Osteocyte (in vitro differentiated cells): ENCODE measurements at places on chromosomes 3 and 15. TPM values are rescaled to one million over a fixed set of nuclear protein-coding genes. Genes with fewer than 3 reads are reported as not detected.
A peak's percentile ranks its signal among the peaks of the same experiment; 100 is the strongest.

GRCh38 chr3:157290766-157291165 lies 130.8 kb upstream of the CCNL1 start:
- no peak for DNase-seq

GRCh38 chr3:66297260-66297873 lies 76.6 kb downstream of the SLC25A26 start:
- DNase-seq = no peak

ZNF106 gene
- total RNA-seq = 59.6 and 59.7 TPM in 2 replicates

FAM3D gene
- total RNA-seq = not detected in 2 replicates

- no peak for DNase-seq
Observed at GRCh38 chr3:119637679-119638477, 22.5 kb downstream of the POPDC2 start.

FSIP1 gene
- 0.31 and 0.54 TPM in 2 replicates for total RNA-seq

- no peak for DNase-seq
Observed at GRCh38 chr3:65583188-65583587, 455.5 kb downstream of the MAGI1 start.

DNA sequence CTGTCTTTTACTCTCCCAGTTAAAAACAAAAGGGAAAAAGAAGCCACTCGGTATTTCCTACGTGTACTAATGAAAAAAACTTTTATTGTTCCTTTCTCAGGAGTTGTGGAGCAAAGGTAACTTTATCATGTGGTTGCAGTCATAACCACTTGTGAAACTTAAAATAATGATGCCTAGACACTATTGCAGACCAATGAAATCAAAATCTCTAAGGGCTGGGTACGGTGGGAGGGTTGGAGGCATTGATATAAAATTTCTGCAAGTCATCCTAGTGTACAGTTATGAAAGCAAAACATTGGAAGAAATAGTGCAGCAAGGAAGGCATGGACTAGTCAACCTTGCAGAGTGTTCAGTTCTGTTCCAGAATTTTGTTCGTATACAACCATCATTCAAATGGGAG lies 808.8 kb downstream of the TUSC7 start:
- no peak for DNase-seq

SLC28A2 gene
- not detected in 2 replicates for total RNA-seq

GHRL gene
- 0.59 and 0.91 TPM in 2 replicates for total RNA-seq

HES1 gene
- 41.0 and 51.6 TPM in 2 replicates for total RNA-seq

DNA sequence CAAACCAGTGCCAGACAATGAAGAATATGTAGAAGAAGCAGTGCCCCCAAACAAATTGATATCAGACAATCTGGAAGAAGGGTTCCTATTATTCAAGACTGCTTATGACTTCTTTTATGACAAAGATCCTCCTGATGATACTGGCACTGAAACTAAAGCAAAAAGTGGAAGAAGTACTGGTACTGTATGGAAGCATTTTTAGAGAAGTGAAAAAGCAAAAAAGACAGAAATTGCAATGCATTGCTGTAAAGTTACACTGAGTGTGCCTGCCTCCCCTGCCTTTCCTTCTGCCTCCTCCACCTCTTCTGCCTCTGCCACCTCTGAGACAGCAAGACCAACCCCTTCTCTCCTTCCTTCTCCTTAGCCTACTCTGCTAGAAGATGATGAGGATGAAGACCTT lies 167.6 kb downstream of the PLCL2 start:
- no peak for DNase-seq

DNA sequence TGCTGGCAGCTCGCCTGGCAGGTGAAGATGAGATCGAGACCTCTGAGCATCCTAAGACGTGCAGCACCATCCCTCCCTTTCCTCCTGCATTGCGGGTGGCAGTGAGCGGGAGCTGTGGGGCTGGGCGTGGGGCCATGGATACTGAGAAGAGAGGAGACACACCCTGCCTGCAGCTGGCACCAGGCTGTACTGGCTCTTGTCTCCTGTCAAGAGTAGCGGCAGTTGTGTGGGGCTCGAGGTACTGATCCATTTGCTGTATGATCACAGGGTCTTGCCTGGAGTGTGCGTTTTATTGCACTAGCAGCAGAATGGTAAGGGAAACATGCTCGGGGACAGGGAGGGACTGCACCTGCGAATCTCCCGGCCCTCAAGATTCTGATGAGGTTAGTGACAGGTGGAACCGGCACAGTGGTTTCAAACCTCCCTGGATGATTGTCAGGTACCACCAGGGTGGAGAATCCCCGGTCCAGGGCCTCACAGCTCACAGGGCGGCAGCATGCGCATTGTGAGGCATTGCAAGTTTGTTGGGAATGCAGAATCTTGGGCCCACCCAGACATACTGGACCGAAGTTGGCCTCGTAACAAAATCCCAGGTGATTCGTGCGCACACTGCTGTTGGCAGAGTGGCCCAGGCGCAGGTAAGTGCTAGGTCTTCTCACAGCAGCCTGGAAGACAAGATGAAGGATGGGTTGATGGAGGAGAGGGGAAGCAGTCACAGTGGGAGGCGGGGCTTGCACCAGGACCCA lies 14.1 kb downstream of the SYNM start:
- DNase-seq = no peak

DNA sequence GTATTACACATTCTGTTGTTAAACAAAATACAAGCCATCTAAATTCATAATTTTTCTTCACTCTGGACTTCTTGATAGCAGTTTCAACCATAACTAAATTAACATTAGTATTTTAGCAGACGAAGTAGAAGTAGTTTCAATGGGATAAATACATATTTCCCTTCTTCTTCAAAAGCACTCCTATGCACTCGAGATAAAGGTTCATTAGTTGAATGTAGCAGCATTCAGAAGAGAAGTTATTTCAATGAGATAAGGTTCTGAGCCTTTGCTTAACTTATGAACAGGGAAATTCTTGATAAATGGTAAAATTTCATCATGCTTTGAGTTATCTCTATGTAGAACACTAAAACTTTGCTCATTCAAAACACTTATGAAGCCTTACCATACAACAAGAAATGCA lies 11.8 kb downstream of the TM4SF18 start:
- no peak for DNase-seq

DNA sequence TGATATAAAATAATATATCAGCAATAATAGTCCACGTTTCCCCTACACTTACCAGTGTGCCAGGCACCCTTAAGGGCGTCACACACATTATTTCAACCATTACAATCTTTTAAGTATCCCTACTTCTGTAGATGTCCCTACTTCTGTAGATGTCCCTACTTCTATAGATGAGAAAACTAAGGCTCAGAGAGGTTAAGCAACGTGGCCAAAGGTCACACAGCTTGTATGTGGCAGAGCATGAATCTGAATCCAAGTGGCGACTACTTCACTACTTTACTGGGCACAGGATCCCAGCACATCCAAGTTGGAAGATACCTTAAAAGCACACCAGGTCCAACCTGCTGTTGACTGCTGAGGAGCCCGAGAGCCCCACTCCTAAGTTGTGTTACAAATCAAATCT lies 77.5 kb downstream of the TLE3 start:
- no peak for DNase-seq

DNA sequence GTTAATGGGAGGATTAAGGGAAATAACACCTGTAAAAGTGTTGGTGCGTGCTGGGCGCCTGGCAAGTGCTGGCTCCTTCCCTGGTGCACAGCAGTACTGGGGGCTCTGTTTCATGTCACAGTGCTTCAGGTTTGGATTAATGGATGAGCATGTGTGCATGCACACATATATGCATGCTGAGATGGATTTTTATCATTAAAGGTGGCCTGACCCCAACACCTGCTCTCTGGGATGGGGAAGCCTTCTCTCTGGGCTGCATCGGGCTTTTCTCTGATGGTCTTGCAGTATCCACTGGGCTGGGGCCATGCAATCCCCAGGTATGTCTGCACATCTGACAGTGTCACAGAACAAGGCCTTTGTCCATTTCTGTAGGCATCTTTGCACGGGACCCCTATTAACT lies 127.5 kb upstream of the PLXNA1 start:
- DNase-seq = peak; percentile 49

- no peak for DNase-seq
Observed at GRCh38 chr3:73192036-73192738, 130.7 kb downstream of the EBLN2 start.

DNA sequence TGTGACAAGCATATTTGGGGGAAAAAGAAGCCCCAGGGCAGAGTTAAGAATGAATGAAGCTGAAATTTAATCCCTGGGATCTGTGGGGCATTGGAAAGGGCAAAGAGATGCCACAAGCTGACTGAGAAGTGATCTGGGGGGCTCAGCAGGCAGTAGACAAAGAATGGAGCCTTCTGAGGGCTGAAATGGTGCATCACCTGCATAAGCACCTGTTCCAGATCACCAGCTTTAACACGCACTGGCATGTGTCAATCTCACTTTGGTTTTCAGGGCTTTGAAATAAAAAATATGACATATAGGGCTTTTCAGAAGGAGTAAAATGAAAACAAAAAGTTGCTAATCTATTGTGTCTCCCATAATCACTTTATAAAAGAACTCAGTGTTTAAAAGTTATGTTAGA lies 210.8 kb upstream of the ARHGEF26 start:
- DNase-seq = no peak

DNA sequence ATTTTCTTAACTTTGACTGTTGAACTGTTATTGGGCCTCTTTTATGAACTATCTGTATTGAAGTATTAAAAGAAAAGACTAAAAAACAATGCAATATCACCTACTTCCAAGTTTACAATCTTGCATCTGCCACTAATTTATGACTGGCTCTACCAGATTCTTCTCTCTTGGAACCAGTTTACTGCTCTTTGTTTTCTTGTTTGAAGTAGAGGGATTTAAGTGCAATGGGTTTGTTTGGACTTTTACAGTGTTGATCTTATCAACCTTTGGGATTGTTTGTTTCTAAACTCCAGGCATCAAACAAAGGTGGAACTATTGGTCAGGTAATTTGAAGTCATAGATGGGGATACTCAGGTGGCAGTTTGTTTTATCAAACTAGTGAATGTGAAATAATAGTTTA lies 43.0 kb upstream of the MEIS2 start:
- no peak for DNase-seq

GRCh38 chr15:59304807-59305206 lies 67.9 kb downstream of the MYO1E start:
- no peak for DNase-seq

DNA sequence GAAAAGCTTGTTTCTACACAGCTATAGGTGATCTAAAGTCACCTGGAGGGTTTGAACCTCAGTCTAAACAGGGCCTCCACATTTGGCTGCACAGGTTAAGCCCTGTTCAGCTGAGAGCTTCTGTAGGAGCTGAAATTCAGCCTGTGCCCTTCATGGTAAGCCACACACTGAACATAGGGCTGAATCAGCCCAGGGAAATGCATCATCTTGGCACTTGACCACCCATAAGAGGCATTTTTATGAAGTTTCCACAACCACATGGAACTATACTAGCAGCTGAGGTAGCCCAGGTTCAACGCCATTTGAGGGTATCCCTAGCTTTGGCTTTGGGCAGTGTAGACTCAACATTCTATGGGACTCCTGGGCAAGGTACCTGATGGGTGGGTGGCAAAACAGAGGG lies 126.8 kb downstream of the FAM174B start:
- DNase-seq = no peak

WDR93 gene
- total RNA-seq = 0.19 TPM in 1 of 2 replicates, not detected in the other

DNA sequence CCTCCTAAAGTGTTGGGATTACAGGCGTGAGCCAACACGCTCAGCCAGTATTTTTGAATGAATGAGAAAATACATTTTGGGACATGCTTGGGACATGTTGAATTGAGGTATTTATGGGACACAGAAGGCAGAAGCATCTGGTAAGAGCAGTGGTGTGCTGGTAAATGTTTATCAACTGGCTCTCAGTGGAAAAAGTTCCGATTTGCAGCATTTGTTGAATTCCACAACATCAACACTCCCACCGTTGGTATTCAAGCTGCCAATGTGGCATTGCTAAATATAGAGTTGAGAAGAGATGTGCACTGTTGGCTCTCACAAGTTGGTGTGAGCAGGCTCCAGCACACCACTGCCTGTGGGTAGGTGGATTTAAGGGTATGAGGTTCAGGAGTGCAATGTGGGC lies 35.8 kb upstream of the LRRFIP2 start:
- no peak for DNase-seq

DNA sequence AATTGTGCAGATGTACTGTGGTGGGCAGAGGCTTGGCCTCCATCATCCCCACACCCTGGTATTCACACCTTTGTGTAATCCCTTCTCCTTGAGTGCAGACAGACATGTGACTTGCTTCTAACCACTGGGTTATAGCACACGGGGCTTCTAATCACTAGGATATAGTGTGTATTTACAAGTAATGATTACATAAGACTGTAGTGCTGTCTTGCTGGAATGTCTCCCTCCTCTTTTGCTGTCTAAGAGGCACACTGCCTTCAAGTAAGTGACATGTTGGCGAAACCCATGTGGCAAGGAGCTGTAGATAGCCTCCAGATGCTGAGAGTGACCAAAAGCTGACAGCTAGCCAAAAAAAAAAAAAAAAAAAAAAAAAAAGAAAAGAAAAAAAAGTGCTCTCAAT lies 542.7 kb upstream of the MDFIC2 start:
- no peak for DNase-seq

EBLN2 gene
- 4.6 and 5.1 TPM in 2 replicates for total RNA-seq

DNA sequence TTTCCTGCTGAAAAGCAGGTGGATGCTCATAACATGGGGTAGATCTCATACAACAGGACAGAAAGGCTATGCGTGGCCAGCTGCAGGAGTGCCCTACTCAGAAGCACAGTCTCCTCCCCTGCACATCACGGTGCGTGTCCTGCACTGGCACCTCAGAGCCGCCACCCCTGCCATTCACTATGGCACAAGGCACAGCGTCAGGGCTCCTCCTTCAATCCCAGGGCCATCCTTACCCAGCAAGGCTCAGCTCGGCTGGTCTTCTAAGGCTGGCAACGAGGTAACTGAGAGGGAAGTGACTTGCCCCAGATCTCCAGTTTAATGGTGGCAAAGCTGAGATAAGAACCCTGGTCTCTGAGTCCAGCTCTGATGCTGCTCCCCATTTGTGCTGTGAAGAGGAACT lies 97.1 kb downstream of the CPN2 start:
- DNase-seq = no peak

DNA sequence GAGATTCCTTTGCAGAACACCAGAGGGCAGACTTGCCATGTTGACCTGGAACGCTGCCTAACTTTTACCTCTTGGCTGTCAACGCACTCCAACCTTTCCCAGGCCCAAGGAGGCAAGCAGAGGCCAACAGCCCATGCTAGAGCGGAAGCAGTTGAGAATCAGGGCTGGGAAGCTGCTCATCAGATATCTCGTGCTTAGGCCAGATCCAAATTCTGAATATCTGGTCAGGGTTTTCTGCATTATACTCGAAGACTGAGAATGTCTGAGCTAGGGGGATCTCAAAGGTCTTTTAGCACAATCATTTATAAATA lies 2.5 kb downstream of the XIRP1 start:
- no peak for DNase-seq
